Erythroblast (primary cell): ENCODE measurements at places on chromosomes 16 and 17.

DNA sequence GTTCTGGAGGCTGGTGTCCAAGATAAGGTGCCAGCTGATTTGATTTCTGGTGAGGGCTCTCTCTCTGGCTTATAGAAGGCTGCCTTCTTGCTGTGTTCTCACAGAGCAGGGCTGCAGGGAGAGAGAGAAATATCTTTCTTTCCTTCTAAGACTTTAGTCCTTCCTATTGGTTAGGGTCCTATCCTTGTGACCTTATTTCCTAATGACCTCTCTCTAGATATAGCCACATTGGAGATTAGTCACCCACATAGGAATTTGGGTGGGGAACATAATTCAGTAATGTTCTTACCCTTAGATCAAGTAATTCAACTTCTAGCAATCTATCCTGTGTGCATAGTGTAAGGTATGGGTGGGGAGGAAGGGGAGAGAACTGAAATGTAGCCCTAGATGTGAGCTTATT, 18.0 kb upstream of the ABCA5 start:
- DNase-seq: no peak

DNA sequence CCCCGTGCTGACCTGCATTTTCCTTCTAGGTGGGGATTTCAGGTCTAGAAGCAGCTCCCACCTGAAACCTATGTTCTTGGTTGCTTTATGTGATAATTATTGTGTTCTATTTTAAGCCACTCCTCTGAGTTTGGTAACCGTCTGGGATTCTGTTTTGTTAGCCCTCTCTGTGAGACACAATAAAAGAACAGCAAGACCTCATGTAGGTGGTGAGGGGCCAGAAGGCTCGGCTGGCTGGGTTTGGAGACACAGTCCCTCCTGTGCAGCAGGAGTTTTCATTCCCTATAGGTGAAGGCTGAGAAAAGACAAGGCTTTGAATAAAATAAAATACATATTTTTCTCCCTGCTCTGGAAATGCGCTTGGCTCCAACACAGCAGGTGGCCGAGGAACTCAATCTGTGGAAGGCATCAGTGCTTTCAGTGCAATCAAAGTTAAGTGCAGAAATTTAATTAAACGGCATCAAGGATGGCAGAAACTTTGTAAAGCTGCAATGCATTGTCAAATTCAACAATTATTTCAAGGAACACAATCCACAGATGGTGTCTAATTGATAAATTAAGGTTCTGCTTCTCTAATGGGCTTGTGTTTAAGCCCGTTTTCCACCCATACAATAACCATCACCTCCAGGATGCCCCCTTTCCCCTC, 107.8 kb downstream of the MSI2 start:
- DNase-seq: no peak

DNA sequence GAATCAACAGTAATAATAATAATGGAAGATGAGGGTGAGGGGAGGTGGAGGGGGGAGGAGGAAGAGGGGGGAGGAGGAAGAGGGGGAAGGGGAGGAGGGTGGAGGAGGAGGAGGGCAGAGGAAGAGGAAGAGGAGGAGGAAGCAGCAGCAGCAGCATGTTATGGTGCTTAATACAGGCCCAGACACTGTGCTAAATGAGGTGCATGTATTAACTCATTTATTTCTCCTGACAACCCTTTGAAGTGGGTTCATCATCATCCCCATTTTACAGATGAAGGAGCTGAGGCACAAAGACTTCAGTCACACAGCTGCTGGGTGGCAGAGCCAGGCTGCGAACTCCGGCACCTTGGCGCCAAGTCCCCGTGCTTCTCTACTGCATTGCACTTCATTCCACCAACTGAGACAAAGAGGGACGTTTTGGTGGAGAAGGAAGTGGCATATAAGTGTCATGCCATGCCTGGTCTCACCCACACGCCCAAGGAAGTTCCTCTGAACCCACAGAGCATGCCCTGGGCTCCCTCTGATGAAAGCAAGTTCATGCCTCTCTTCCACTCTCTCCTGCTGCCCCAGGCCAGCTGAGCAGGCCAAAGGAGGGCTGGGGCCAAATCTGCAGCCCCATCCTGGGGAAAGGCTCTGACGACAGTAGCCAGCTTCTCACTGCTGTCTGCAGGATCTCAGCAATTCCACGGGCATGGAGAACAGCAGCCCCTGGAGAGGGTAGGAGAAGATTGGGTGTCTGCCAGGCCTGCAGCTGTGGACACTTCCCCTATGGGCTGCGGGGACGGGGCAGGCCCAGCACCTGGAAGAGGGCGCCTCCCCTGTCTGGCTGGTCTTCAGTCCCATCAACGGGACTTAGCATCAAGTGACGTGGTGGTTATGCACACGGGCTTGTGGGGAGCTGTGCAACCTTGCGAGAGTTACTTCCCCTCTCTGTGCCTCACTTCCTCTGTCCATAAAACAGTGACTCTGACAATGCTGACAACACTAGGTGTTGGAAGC, 21.8 kb downstream of the XYLT1 start:
- DNase-seq: no peak

DNA sequence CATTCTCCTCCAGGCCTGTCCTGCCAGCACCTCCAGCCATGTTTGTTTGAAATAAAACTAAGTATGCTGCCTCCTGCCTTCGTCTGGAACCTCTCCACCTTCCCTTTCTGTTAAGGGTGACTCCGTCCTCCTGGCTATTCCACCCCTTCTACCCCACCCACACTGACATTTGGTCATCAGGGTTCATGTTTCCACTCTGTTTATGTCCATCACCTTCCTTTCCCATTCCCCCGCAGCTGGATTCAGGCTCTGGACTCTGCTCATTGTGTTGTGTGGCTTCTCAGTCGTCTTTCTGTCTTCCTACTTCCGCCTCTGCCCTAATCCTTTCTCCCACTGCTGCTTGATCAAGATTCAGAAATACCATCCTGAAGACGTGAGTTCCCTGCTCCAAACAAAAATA, 28.6 kb downstream of the EPN2 start:
- no peak for DNase-seq

DNA sequence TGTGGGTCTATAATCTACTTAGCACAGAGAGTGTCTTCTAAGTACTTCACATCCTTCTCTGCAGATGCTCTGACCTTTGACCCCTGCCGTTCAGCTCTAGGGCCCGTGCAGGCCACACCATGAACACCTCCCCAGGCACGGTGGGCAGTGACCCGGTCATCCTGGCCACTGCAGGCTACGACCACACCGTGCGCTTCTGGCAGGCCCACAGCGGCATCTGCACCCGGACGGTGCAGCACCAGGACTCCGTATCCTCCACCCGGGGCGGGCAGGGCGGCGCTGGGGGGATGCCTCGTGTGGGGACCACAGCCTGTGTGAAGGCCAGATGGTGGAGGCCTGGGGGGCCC, 686 bp downstream of the MLST8 start:
- no peak for DNase-seq

- no peak for DNase-seq
These were observed 15.0 kb upstream of the MPHOSPH6 start for GRCh38 chr16:82185012-82185411.

DNA sequence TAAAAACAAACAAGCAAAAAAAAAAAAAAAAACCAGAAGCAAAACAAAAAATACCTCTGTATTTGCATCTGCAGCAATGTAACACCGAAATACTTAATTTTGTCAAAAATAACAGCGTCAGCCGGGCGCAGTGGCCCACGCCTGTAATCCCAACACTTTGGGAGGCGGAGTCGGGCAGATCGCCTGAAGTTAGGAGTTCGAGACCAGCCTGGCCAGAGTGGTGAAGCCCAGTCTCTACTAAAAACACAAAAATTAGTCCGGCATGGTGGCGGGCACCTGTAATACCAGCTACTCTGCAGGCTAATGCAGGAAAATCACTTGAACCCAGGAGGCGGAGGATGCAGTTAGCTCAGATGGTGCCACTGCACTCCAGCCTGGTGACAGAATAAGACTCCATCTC, 683.5 kb upstream of the CA10 start:
- no peak for DNase-seq

- DNase-seq: peak; percentile 20
These were observed 41.6 kb downstream of the ARHGAP23 start for GRCh38 chr17:38469875-38470274.

GRCh38 chr17:79633154-79633553, 22.3 kb upstream of the RBFOX3 start:
- no peak for DNase-seq

GRCh38 chr17:56966338-56966737, 5.5 kb upstream of the COIL start:
- DNase-seq: no peak

GRCh38 chr17:77493238-77493820, 352.6 kb downstream of the SEC14L1 start:
- DNase-seq: no peak

GRCh38 chr17:17091276-17091675, 49.0 kb downstream of the MPRIP start:
- no peak for DNase-seq

- no peak for DNase-seq
These were observed 5.1 kb upstream of the SLC7A6 start for GRCh38 chr16:68259007-68259825.

DNA sequence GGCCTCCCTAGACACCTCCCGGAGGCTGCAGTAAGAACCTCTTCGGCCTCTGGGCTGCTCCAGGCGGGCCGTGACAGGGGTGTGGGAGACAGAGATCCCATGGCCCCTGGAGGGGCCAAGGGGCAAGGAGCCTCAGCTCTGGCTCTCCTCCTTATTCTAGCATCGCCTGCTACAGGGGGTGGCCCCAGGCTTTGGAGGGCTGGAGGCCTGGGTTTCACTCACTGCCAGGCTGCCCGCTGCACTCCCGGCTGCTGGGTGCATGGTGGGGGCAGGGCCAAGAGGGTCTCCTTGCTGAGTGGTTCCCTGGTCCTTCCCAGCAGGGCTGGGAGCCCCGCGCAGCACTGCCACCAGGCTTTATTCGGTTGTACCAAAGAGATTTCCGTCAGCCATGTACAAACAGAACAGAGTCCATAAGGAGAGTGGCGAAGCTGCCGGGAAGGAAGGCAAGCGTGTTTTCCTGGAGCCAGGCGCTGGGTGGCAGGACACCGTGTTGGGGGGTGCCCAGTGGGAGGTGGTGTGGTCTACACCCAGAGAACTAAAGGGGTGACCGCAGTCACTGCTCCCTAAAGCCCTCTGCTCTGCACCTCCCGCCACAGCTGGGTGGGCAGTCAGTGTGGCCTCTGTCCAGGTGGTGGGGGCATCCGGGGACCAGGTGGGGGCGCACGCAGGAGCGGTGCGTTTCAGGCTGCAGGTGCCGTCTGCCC, 2.0 kb downstream of the NPB start:
- DNase-seq: no peak

- DNase-seq: peak; percentile 73
These were observed 2.3 kb downstream of the RPUSD1 start for GRCh38 chr16:785563-786535.

DNA sequence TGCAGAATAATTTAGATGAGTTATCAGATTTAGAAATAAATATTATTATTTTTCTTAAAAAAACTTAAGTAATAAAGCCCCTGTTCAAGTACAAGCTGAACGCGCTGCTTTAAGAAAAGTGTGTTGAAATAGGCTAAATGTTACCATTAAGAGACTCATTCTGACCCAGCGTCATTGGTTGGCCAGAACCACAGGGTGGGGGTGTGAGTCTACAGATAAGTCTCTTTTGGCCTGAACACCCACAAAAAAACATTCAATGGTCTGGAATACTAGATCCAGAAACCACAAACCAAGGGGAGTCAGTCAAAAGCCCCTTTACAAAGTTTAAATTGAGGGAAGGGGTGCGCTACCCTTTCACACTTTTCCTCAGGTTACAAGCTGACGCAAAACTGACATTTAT, 776.1 kb downstream of the KCNJ2 start:
- no peak for DNase-seq

GRCh38 chr17:67328026-67328425, 38.4 kb downstream of the PSMD12 start:
- no peak for DNase-seq

DNA sequence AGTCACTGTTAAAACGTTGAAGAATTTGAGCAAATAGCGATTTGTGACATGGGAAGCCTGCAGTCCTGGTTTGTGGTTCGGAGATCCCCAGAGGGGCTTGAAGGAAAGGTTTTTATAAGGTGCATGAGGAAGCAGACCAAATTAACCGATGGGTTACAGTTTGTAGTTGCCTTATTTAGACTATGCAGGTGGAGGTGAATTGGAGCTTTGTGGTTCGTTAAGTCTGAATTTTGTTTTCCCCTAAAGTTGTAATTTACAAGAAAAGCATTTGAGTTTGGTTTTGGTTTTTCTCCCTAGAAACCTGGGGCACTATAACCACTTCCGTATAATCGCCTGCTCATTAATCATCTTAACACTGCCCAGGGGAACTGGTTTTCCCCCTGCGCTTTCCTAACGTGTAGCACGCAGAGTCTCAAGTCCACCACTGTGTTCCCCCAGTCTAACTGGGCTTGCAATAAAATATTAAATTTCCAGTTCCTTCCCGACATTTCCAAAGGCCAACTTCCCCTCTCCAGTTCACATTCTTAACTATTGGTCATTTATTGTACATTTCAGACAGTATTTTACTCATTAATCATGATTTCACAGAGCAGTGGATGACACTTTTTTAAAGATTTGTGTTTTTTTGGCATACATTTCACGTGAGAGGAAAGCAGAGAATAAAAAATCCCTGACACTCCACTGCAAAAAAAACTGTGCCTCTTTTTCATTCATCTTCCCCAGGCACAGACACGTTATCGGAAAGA, 932 bp downstream of the ZNF267 start:
- peak; percentile 45 for DNase-seq

- peak; percentile 91 for DNase-seq
These were observed 4.9 kb upstream of the NDRG4 start for GRCh38 chr16:58494981-58495520.

GRCh38 chr17:82878527-82878926, 38.7 kb upstream of the ZNF750 start:
- no peak for DNase-seq

GRCh38 chr17:76452127-76452659, 759 bp downstream of the UBE2O start:
- peak; percentile 66 for DNase-seq

DNA sequence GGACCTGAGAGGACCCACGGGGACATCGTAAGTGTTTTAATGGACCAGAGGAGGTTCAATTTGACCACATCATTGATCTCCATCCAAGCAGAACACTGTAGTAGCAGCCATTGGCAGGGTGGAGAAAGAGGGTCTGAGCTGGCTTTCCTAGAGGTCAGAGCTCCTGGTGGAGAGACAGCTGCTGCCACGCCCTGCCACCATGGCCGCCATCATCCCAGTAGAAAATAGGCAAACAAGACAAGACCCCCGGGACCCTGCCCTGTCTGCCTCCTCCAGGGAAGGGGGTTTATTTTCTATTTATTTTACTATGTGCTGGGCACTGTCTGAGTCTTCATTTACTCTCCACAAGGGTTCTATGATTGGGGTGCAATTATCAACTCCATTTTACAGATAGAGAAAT, 11.4 kb upstream of the ITGA3 start:
- no peak for DNase-seq
